ENCODE measurements at places on chromosomes 5 and 9.

- DNase-seq: no peak
These were observed 129.4 kb downstream of the FBN2 start for GRCh38 chr5:128408622-128409021.

DNA sequence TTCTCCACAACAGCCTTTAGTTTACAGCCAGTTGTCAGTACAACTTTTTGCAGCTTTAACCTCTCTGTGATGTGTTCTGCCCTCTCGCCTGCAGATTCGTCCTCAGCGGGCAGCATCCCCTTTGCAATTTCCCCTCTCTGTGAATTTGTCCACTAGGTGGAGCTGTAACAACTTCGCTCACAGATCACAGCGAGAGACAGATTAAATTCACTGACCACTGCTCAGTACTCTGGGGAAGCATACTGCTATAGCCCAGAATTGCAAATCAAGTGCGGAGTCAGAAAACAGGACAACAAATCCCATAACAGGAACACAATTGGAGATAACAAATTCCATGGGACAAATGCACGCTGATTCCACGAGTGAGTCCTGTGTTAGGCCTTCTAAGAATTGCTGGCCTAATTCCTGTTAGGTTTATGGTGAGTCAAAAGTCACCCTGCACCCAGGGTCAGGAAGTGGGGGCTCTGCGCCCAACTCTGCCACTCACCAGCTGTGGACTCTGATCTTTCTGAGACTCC lies 2124.9 kb downstream of the MAT2B start:
- no peak for DNase-seq

- DNase-seq: no peak
These were observed 15.8 kb downstream of the CORO2A start for GRCh38 chr9:98176391-98177259.

DNA sequence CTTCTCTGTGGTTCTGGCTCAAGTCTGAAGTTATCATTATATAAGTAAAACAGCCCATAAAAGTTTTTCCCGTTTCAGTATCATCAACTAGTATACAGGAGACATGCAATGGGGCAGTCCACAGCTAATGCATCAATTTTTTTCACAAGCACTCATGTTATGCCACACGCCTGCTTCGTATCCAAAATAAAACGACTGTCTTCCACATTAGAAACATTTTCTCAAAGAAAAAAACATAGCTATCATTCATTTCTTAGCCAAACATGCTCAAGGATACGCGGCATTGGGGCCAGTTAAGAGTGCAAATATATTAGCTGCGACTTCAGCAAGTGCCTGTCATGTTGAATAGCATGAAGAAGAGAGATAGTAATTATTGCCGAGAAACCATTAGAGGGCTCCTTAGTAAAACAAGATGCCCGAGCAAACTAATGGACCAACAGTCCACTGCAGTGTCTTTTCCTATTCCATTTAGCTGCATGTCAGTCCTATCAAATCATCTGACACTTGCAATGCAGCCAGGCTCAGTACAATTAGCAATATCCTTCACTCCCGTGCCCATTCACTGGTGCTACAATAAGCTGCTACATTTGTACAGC lies 68.5 kb downstream of the BNC2 start:
- DNase-seq: no peak

DNA sequence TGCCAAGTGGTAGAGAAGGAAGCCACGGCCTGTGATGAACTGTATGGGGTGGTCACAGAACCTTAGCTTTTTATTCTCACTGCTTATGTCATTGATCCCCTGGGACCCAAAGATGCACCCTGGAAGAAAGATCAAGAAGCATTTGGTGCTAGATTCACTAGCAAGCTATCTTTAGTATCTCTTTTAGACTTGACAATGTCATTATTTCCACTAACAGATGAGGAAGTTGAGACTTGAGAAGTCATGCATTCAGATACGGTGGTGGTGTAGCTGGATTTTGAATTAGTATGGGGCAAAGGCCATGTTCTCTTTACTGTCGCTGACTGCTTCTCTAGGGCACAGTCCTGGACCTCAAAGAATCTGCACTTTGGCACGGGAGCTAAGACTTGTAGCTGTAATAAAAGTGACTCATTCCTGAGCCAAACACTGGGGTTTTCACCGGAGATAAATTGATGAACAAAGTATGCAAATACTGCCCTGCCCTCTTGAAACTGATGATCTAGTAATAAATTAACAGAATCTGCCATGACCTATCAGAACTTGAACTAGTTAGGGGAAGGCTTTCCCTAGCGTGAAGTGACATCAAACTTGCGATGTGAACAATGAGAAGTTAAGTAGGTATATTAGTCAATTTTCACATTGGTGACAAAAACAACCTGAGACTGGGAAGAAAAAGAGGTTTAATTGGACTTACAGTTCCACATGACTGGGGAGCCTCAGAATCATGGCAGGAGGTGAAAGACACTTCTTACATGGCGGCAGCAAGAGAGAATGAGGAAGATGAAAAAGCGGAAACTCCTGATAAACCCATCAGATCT lies 5.4 kb downstream of the GDA start:
- DNase-seq: no peak

DNA sequence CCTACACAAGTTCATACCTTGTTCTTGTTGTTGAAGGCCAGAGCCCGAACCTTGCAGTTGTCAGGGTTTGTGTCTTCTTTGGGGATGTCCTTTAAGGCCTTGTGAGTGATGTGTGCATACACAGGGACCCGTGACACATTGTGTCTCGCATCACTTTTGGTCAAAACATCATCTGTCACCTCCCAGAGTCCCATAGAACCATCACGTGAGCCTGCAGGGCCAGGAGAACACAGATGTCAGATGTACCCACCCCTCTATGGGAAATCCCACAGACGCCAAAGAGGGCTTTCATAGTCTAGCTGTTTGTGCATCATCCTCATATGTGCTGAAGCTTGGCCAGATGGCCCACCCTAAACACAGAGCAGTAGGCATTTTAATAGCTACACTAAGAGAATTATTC lies 28.2 kb downstream of the DCAF12 start:
- no peak for DNase-seq

GRCh38 chr5:135457424-135458071 lies 5.4 kb upstream of the TIFAB start:
- peak; percentile 58 for DNase-seq

GRCh38 chr9:136438548-136439480 lies 831 bp downstream of the INPP5E start:
- peak; percentile 64 for DNase-seq

DNA sequence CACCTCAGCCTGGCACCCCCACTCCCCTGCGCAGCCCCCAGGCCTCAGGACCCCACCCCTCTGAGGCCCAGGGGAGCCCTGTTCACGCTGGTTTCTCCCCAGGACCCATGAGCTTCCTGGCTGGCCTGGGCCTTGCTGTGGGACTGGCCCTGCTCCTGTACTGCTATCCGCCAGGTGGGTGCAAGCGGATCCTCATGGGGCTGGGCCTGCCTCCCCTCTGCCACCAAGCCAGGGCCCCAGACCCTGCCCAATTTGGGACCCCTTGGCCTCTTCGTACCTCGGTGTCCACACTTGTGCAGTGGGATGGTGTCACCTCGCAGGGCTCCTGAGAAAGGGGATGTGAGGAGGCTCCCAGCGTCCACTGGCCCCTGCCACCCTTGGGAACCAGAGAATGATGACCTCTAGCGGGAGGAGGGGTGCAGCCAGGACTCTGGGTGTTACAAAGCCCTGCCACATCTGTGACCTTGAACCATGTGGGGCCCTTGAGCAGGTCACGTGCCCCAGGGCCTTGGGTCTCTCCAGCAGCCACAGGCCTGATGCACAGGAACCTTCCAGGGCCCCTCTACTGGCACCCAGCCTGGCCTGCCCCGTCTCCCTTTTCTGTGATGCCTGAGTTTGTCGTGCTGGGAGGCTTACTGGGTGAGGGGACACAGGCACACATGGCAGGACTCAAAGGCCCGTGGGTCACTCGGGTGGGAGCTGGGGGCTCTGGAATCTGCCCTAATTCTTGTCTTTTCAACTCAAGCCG lies 16.3 kb downstream of the CARD19 start:
- DNase-seq: no peak

Data from stimulated activated CD4-positive, alpha-beta T cell treated with anti-CD3 and anti-CD28 coated beads, Interleukin-4, amount 100 ng/mL, for 24 hours (primary cell).